Activated naive CD4-positive, alpha-beta T cell (primary cell): ENCODE measurements at places on chromosomes 2 and 18.

- no peak for DNase-seq
Measured at GRCh38 chr2:226076529-226076928, 677.0 kb downstream of the NYAP2 start.

DNA sequence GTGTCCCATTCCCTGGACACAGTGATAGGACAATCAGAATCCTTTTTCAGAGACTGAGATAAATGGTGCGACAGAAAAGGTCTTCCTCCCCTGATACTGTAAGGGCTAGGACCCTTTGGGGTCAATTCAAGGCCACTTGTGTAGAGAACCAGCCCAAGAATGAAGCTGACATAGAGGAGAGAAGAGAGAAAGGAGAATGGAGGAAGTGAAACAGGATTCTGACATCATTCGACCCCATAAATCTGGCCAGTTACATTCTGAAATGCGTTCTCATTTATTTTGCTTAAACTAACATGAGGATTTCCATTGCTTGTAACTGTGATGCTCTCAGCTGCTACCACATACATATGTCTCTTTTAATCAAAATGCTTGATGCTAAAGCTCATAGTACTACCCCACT is 148.1 kb downstream of the TMEM163 start:
- no peak for DNase-seq

- DNase-seq = no peak
Measured at GRCh38 chr2:157469726-157470125, 25.8 kb upstream of the CYTIP start.

- DNase-seq = no peak
Measured at GRCh38 chr2:112065486-112065885, 10.4 kb downstream of the TMEM87B start.

GRCh38 chr2:187617905-187618304 is 63.7 kb upstream of the TFPI start:
- no peak for DNase-seq

DNA sequence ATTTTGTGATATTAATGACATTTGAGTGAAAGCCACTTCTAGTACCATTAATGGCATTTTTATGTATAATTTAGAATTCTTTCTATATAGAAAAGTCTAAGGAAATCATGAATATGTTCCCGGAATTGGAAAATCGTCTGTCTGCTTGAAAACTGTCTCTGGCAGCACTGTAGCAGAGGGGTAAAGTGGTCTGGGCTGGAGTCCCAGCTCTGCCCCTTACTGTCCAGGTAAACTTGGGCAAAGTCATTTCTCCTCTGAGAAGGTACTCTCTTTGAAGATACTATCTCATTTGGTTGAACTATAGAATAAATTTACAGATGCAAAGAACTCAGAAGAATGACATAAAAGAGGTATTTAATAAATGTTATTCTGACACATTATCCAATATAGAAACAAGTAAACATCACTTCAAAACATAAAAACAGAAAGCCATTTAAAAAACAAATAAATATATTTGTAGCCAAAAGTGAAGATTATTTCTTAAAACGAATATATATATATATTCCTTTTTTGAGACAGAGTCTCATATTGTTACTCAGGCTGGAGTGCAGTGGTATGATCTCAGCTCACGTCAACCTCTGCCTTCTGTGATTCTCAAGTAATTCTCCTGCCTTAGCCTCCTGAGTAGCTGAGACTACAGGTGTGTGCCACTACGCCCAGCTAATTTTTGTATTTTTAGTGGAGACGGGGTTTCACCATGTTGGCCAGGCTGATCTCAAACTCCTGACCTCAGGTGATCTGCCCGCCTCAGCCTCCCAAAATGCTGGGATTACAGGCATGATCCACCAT is 149.8 kb upstream of the ITGA4 start:
- DNase-seq = no peak

DNA sequence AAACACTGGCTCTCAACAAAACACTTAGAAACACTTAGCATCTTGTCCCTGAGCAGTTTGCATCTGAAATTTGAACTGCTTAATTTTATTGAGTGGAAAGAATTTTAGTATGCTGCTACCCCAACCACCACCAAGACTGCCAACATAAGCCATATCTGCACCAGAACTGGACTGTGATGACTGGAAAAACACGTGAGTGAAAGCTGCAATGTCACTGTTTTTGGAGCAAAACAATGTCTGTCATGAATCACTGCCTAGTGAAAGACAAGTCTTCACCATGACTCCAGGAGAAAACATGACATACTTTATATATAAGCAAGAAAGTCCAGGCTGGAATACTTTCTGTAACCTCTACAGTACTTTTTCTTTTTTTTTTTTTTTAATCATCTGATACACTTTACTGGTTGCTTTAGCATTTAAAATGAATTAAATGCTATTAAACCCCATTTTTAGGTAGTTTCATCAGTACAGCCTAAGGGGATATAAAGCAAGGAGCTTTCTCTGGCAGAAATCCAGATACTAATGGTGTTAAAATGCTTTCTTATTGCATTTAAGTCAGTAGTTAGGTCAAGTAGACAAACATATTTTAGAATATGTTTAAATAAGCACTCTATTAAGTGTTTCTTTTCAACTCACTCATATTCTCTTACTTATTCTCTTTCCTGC is 2129.4 kb upstream of the PIK3C3 start:
- no peak for DNase-seq

DNA sequence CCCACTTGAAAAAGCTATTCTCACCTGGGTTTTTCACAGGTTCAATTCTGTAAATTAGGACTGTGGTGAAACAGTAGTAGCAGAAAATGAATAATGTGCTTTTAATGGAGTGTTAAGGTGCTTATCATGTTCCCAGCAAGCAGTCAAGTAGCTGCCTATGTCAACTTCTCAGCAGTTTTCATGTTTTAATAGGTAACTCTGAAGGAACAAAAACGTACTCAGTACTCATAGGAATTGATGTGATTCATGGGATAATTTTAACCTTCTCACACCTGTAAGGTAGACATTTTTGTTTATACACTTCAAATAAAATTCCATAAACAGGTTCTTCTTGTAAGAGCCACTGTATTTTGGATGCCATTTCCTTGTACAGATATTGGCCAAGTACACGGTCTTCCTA is 801.6 kb downstream of the MBD2 start:
- DNase-seq = no peak

DNA sequence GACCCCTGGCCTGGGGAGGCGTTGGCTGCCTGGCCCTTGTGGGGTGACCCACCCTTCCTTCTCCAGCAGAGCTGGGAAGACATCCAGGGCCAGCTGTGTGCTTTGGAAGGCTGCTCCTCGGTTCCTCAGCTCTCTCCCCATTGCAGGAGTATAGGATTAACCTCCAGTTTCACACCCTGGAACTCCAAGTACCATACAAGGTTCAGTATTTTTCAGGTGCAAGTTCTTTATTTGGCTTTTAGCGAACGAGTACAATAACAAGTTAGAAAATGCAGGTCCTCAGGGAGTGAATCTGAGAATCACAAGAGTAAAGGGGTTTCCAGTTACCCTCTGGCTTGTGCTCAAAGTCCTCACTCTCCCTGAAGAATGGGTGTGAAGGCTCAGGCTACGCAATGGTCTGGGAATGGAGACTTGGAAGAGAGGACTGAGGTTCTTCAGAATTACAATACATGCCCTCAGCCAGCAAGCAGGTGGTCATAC is 101.2 kb downstream of the APOB start:
- DNase-seq = no peak

DNA sequence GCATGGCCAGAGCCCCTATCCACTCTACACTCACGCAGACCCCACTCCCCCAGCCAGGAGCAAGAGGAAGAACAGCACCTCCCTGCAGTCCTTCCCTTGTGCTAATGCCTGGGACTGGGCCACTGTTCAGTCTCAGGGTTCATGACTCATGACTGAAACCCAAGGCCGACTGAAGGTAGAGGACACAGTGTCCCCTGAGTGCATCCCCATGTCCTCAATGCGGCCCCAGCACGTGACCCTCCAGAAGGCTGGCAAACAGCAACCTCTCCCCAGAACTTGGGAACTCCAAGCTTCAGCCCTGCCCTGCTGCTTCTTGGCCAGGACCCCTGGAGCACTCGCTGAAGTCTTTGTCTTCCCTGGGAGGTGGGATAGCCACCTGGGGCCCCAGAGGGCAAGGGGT is 6.0 kb upstream of the ADRA2B start:
- no peak for DNase-seq

DNA sequence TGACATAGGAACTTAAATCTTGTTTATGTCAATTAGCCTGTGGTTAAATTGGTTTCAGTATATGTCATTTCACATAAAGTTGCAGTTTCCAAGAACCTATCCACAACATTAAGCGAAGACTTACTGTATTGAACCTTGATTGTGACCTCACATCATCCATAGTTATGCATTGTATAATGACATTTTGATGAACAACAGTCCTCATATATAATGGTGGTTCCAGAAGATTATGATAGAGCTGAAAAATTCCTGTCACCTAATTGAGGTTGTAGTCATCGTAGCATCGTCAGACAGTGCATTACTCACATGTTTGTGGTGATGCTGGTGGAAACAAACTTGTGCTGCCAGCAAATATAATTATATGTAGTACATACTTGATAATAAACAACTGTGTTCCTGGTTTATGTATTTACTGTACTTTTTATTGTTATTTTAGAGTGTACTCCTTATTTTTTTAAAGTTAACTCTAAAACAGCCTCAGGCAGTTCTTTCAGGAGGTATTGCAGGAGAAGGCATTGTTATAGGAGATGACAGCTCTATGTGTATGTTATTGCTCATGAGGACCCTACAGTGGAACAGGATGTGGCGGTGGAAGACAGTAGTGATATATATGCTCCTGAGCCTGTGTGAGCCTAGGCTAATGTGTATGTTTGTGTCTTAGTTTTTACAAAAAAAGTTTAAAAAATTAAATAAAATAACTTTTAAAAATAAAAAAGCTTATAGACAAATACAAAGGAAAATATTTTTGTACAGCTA is 56.6 kb downstream of the UBE2E3 start:
- no peak for DNase-seq

DNA sequence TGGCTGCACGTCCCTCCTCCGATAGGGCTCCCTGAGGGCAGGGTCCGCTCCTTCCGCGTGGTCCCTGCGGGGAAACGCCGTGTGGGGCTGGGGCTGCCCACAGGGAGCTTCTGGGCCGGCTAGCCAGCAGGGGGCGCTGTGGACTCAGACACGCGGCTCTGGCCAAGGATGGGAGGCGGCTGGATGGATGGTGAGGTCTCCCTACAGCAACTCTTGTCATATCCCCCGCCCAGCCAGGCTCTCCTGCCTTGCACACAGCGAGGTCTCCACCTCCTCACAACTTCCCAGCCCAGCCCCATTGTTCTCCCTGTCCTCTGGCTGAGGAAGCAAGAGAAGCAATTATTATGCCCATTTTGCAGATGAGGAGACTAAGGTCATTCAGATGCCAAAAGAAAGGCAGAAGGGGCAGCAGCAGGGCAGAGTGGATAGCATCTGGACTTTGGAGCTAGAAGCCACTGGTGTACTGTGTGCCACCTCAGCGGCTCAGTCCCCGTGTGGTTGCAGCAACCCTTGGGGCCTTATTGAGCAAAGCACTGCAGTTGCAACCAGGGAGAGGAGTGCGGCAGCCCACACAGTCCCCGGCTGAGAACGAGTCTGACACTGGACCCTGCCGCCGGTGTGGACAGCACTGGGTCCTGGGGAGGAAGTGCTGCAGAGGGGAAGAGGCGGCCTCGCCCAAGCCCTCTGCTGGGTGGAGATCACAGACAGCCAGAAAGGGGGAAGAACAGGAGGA is 99.0 kb downstream of the ZFP36L2 start:
- DNase-seq = peak; percentile 84

DNA sequence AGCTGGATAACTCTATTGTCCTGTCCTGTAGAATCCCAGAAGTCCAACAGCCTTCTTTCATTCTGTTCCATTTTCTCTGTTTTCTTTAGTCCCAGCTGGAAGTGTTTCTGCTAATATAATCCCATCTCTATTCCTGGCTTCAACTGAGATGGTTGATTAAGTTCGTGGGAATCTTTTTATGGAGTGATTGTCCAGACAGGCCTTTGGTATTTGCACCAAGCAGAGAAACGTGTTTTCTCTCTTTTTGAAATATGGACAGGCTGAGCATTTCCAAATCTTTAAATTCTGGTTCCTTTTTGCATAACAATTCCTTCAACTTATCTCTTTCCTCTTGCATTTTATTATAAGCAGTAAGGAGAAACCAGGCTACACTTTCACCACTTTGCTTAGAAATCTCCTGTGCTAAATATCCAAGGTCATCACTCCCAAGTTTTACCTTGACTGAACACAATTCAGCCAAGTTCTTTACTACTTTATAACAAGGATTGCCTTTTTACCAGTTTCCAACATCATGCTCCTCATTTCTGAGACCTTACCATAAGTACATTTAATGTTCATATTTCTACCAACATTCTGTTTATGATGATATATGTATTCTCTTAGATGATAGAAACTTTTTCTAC is 108.8 kb downstream of the ZFP36L2 start:
- DNase-seq = no peak

DNA sequence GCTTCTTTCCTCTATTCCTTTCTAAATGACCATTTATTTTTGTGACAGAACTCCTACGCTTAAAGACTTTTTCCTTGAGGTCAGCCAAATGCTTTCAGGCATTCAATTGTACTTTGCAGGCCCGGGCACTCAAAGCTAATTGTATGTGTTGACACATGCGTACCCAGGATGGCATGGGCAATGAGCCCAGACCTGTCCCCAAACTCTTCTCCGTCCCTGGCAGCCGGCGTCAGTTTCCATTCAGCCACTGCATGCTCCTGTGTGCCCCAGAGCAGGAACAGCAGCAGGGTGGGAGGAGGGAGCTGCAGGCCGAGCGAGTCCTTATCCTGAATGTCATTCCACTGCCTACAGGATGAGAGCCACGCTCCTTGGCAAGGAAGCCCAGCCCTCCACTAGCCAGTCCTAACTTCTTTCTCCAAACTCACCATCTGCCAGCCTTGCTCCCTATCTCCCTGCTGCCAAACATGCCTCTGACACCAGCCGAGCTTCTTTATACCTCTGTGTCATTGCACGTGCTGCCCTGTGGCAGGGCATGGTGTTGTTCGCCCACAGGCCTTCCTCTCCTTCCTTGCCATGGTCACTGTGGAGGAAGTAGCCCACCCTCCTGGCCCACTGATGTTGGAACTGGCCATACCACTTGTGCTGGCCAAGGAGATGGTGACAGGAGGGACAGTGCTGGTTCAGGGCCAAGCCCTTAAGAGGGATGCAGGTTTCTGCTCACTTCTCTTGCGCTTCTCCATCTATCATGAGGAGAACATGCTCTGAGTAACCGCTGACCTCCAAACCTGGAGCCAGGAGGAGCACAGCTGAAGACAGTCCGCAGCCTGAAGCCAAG is 116.9 kb upstream of the FHL2 start:
- no peak for DNase-seq

GRCh38 chr2:239662413-239663120 is 261.7 kb upstream of the HDAC4 start:
- DNase-seq = no peak

GRCh38 chr2:19854596-19855541 is 46.9 kb downstream of the TTC32 start:
- DNase-seq = no peak

DNA sequence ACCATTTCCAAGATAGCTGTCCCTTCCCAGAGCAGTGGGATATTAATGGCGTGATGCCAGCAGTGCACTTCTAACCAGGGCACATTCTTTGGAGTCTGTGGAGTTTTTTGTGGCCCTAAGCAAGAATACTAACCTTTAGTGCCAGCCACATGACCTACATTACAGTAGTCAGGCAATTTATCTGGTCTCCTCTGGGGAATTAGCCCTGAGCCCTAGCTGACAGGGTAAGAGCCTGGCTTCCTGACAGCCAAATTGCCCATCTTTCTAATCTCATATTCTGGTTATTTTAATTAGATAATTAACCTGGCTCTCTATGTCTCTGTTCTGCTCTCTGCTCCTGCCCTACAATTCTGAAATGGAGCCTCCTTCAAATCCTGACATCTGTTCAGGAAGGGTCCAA is 5.2 kb downstream of the PFN4 start:
- DNase-seq = no peak

GRCh38 chr18:39025531-39025930 is 1459.9 kb upstream of the CELF4 start:
- DNase-seq = no peak
